ENCODE measurements at places on chromosomes 13 and 19.

GRCh38 chr19:46216612-46217011, 12.9 kb upstream of the IGFL1 start:
- no peak for DNase-seq

DNA sequence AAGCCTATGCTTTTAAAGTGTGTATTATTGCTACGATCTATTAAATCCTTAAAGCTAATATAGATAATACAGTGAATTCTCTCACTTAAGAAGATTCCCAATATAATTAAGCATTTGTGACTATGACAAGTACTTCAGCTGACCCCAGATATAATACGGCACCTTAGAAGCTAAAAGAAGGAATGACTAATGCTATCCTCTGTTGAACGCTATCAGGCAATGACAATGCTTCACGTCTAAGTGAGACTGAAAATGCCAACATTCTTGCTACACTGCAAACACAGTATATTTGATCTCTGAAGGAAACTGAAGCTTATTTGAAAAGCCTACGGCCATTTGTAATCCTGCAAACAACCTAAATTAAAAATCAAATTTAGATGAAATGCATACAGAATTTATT, 19.7 kb downstream of the VWA8 start:
- no peak for DNase-seq

GRCh38 chr19:35144600-35145436, 1.8 kb downstream of the FXYD7 start:
- no peak for DNase-seq

DNA sequence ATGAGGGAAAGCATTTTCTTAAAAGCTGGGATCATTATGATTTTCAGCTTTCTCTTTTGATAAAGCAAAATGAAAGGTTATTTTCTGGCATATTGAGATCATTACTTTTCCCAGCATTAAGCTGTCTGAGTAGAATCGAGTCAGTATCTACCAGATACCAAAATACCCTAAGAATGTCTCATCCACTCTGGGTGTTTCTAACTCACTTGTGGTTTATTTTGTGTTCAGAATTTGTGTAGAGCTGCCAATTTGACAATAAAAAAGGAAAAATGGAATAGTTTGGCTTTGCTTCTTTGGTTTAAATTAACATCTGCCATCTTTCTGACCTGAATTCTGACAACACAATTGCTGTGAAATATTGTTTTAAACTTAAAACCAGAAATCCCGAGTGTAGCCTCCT, 438.7 kb upstream of the ARGLU1 start:
- peak; percentile 34 for DNase-seq

DNA sequence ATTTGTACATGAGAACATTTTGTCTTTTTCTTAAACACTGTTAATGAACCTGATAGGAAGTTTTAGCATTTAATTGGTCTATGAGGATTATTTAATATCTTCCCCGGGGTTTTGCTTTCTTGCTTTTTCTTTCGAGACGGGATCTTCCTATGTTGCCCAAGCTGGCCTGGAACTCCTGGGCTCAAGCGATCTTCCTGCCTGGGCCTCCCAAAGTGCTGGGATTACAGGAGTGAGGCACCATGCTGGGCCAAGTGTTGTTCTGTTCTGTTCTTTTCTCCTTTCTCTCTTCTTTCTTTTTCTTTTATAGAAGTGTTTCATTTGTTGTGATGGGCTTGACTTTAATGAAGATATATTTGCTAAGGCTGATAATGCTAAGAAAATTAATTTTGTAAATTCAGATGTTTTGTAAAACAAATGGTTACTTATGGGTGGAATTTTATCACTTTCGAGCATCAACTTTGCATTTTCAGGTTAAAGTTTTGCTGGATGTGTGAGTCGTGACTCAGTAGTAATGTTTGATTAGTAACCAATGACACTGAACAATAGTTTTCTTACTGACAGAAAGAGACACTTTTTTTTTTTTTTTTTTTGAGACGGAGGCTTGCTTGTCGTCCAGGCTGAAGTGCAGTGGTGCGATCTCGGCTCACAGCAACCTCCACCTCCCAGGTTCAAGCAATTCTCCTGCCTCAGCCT, 2.2 kb downstream of the PAN3 start:
- DNase-seq = no peak
